Epithelial cell of esophagus (primary cell): ENCODE measurements at places on chromosomes 5 and 9.

DNA sequence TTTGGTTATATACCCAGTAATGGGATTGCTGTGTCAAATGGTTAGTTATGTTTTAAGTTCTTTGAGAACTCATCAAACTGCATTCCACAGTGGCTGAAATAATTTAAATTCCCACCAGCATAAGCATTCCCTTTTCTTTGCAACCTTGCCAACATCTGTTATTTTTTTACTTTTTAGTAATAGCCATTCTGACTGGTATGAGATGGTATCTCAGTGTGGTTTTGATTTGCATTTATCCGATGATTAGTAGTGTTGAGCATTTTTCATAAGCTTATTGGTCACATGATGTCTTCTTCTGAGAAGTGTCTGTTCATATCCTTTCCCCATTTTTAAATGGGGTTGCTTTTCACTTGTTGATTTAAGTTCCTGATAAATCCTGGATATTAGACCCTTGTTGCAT lies 435.7 kb upstream of the RIOK2 start:
- peak; percentile 5 for DNase-seq

DNA sequence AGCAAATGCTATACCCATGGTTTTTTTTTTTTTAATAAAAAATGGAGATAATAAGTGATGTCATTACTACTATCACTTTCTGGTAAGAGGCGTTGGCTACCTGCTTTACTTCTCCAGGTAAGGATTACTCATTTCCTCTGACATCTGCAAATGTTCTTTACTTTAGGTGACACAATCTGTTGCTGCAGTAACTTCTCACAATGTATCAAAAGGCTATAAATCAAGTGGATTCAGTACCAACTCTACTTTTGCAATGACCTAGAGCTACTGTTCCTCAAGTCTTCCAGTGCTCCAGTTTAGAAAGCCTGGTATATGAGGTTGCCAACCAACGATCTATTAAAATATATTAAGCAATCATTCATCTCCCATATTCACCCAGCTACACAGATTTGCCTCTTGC lies 129.1 kb downstream of the PLK2 start:
- peak; percentile 88 for DNase-seq

DNA sequence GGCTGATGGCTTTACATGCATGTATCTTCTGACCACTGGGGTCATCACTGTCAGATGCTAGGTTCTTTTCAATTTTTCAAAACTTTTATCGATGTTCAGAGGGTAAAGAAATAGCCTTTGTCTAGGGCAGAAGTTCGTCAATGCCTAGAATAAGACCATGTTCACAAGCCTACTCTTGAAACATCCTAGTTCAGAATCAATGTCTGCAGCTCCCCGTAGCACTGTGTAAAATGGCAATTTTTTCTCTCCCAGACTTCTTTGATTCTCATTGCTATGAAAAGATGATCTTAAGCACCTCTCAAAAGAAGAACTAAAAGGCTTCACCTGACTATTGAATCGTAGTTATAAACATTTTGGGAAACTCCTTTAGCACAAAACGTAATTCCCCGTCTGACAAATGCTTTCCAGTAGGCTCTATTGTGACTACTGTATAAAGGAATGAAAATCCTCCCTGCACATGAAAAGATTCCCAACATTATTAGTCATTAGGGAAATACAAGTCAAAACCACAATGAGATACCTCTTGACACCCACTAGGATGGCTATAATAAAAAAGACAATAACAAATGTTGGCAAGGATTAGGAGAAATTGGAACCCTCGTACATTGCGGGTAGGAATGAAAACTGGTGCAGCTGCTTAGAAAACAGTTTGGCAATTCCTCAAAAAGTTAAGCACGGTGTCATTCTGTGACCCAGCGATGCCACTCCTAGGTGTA lies 263.5 kb downstream of the ARHGAP26 start:
- peak; percentile 90 for DNase-seq

- no peak for DNase-seq
Observed at GRCh38 chr9:100577776-100578448, at the start of gene CAVIN4. TSS of gene CAVIN4 (plus strand) at chr9:100578079. CDS start at chr9:100578144, 65 bp downstream.

DNA sequence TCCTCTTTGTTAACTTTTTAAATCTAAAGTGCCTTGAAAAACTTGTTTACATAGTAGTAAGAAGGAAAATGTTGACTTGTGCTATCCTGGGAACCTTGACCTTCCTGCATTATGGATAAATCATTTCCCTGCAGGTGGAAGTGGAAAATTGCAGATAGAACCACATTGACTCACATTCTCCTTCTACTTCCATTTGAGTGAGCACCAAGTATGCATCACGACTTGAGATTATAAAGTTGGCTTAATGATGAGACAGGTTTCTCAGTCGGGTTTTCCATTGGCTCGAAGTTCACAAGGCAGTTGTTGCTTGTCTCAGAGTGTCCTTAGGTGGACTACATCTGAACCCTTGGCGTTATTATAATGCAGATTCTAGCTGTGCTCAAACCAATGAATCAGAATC lies 39.9 kb downstream of the DOCK8 start:
- DNase-seq: no peak

DNA sequence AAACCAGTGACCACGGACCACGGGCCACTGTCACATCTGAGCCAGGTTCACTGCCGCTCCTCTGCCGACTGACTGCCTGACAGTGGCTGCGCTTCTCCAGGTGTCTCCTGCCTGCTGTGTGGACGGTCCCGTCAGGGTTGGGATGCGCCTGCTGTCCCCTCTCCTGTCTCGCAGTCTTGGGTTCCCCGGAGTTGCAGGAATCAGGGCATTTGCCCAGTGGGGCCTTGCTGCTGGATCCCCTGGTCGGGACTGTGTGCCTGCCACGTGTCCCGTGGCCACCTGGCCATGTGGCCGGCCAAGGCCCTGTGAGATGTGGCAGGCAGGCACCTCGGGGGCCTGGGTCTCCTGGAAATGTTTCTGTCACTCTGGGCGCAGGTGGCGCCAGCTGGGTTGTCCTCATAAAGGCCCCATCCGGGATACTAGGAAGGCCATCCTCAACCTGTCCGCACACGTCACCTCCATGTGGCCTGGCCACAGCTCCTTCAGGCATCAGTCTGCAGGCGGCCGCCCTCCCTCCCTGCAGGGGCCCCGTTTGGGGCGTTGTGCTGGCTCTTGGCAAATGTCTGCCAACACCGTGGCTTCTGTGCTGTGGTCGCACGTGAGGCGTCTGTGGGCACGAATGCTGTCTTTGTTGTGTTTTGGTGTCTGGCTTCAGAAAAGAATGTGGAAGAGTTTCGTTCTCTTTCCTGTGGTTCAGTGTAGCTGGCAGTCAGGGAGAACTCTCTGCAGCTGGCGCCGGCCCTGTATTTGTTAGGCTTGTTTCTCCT lies 6.4 kb upstream of the TOR4A start:
- no peak for DNase-seq

- DNase-seq: no peak
Observed at GRCh38 chr9:77851882-77852595, 179.6 kb downstream of the GNAQ start.

DNA sequence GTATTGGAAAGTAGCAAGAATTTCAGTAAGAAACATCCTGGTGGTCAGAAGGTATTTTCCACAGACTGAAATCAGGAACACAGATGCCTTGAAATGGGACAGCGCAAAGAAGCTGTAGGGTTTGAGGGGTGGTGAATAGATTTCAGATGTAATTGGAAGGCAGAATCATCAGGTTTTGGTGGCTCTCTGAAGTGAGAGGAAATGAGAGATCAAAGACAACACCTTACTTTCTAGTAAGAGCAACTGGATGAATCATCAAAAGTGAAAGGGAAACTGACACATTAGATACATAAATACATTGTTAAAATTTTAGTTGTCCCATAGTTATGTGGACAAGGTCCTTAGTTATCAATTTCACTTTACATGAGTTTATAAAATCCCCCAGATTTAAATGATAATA lies 188.2 kb upstream of the SLC27A6 start:
- DNase-seq: peak; percentile 45

- DNase-seq: peak; percentile 46
Observed at GRCh38 chr5:66666778-66667177, 70.6 kb downstream of the MAST4 start.

DNA sequence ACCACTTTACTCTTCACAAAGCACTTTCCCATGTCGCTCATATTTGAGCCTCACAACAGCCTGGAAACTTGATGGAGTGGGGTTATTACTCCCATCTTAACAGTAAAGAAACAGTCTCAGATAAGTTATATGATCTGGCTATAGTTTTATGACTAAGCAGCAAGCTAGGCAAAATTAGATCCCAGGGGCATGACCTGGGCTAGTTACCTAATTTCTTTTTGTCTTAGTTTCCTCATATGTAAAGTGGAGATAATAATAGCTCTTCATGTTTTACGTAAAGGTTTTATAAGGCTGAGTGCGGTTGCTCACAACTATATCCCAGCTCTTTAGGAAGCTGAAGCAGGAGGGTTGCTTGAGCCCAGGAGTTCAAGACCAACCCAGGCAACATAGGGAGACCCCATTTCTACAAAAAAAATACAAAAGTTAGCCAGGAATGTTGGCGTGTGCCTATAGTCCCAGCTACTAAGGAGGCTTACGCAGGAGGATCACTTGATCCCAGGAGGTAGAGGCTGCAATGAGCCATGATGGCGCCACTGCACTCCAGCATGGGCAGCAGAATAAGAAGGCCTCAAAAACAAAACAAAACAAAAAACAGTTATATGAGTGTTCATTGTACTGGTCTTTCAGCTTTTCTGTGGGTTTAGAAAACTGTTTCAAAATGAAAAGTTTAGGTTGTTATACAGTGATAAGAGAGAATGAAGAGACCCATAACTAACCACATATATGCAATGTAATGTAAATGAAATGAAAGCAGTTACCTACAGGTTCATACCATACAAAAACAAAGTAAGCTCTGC lies 6.5 kb upstream of the PLIN2 start:
- peak; percentile 30 for DNase-seq

GRCh38 chr5:116719106-116719505 lies 144.5 kb upstream of the SEMA6A start:
- DNase-seq: no peak

DNA sequence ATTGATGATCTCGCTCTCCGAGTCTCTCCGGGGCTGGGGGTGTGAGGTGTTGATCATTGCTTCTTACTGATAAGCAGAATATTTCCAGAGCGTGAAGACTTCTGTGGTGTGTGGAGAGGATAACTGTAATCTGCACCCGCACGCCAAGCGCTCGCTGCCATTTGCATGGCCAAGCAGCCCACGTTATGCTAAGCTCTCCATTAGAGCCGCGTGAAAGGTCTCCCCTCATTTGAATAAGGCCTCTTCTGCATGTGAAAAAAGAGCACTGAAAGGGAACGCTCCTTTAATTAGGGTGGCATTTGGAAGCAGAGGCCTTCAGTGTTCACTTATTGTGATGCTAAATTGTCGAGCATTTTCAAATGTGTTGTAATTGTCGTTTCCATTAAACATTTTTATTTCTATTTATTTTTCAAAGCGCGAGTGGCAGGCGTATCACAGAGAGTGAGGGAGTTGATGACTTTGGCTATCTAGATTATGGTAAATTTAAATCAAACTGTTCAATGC lies 163.6 kb upstream of the IRX2 start:
- no peak for DNase-seq

GRCh38 chr5:142743592-142744441 lies 26.4 kb upstream of the ARHGAP26 start:
- peak; percentile 24 for DNase-seq

DNA sequence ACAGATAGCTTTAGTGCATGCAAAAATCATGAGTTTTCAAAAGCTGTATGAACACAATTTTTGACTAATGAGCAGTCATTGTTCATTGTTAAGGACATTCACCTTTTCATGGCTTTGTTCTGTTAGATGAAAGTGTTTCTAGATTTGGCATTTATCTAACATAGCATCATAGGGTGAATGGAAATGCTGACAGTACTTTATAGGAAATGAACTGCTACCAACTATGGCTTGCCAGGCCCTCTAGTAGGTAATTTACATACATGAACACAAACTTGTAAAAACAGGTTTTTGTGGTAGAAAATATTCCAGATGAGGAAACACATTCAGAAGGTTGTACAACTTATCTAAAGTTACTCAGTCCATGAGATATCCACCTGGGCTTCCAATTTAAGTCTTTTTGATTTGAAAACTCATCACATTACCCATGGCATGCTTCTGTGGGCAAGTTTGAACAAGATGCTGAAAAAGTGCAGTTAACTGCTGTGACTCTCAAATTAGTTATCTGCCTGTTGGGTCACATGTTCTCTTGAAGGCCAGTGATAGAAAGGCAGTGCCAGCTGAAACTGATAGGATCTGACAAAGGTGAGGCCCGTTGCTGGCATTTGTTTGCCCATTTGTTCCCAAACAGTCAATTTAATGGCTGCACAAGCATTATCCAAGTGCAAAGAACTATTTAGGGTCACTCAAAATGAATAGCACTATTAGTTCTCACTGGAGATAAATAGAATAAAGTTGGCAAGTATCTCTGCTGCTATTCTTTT lies 399.1 kb downstream of the MAN2A1 start:
- peak; percentile 95 for DNase-seq

DNA sequence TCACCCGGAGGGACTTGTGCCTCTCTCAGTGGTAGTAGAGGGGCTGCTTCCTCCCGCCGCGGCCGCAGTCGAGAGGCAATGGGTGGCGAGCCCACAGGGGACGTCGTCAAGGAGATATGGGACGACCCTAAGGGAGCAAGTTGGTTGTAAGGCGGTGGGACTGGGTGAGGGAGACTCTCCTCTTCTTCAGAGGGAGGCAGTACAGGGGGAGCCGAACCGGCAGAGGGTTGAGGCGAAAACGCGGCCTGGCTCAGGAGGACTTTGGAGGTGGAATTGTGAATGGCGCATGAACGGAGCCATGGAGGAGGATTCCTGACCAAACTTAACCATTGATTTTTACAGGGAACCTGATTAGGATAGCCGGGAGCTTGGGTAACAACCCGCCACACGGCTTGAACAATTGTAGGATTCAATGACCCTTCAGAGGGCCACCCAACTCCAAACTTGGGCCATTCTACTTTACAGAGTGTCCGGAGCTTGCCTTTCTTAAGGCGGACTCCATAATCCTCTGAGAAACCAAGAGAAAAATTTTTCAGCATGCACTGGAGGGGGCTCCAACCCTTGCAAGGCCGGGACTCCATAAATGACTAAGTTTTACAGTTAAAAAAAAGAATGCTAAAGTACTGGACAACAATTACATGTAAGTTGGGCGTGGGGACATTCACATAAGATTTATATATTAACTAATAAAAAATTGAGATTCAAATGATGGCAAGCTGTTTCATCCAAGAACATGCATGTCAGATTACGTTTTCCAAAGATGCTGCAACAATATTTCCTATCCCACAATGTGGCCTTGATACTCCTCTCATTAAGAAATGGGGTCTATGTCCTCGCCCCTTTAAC lies 19.4 kb upstream of the RHOBTB3 start:
- no peak for DNase-seq

GRCh38 chr9:121745396-121745695 lies 93.9 kb downstream of the DAB2IP start:
- no peak for DNase-seq

GRCh38 chr9:37430841-37431597 lies 8.5 kb downstream of the GRHPR start:
- no peak for DNase-seq

GRCh38 chr9:110198357-110198756 lies 9.6 kb downstream of the C9orf152 start:
- no peak for DNase-seq
